HFFc6 (cell line): ENCODE measurements at places on chromosomes 6 and 20. TPM values are rescaled to one million over a fixed set of nuclear protein-coding genes. Genes with fewer than 3 reads are reported as not detected.

The MAS1 gene
- total RNA-seq, result not detected in 3 replicates

The HLA-A gene
- 126 to 154 TPM (median 135 TPM) in 3 replicates for total RNA-seq

The DTD1 gene
- total RNA-seq, result 60.5 and 72.8 TPM in 2 replicates

The KHDC1 gene
- total RNA-seq, result 5.2 to 7.7 TPM (median 6.2 TPM) in 3 replicates

The SLPI gene
- total RNA-seq, result not detected in 3 replicates

The HLA-DRB5 gene
- not detected in 3 replicates for total RNA-seq

The GPSM3 gene
- 4.2 to 8.7 TPM (median 5.2 TPM) in 3 replicates for total RNA-seq

The SLC26A8 gene
- not detected in 3 replicates for total RNA-seq

DNA sequence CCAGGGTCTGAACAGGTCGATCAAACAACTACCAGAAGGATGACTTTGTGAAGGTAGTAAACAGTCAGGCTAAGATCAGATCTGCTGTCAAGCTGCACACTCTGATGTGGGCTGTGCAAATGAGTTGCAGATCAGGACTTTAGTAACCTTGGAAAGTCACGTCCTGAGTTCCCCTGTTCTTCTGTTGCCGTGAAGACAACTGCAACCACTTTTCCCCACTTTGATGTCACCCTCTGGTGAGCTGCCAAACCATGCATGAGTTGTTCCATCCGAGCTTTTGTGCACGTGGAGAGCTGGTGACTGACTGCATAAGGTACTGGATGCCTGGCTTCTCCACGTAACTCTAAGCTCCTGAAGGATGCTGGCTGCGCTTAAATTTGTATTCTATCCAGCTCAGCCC lies 111.0 kb downstream of the CD83 start:
- no peak overlapping the region for H3K4me3 ChIP-seq
- H3K27ac ChIP-seq, result no peak overlapping the region
- peaks cover 11% of the 10 kb centered on the region for H3K4me1 ChIP-seq

GRCh38 chr6:55785273-55785672 lies 90.1 kb downstream of the BMP5 start:
- H3K36me3 ChIP-seq, result no peaks in the 10 kb centered on the region
- H3K4me1 ChIP-seq, result no peaks in the 10 kb centered on the region
- no peak overlapping the region for H3K27ac ChIP-seq
- H3K27me3 ChIP-seq, result peaks cover 1% of the 10 kb centered on the region; the same call in 1 of the 2 replicates

DNA sequence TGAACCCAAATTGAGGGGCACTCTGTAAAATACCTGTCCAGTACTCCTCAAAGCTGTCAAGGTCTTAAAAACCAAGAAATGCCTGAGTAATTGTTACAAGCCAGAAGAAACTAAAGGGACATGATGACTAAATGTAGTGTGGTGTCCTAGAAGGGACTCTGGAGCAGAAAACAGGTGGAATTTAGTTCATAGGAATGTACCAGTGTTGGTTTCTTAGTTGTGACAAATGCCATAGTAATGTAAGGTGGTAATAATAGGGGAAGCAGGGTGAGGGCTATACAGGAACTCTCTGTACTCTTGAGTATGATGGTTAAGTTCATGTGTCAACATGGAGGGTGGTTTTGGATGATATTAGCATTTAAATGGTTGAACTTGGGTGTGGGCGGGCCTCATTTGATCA lies 92.3 kb downstream of the CNBD2 start:
- no peak for DNase-seq
- H3K27ac ChIP-seq, result no peak overlapping the region
- H3K27me3 ChIP-seq, result no peaks in the 10 kb centered on the region

- H3K27me3 ChIP-seq, result peaks cover 2% of the 10 kb centered on the region; the same call in 1 of the 2 replicates
- no peaks in the 10 kb centered on the region for H3K36me3 ChIP-seq
- peaks cover 38% of the 10 kb centered on the region for H3K4me1 ChIP-seq
These were observed 89.8 kb upstream of the PRSS16 start for GRCh38 chr6:27157459-27158315.

GRCh38 chr6:53119772-53120409 lies 28.8 kb downstream of the GCM1 start:
- peaks cover 22% of the 10 kb centered on the region for H3K4me1 ChIP-seq
- no peak overlapping the region for H3K4me3 ChIP-seq
- H3K27me3 ChIP-seq, result peaks cover 9% of the 10 kb centered on the region
- no peaks in the 10 kb centered on the region; the same call in 1 of the 2 replicates for H3K36me3 ChIP-seq

GRCh38 chr6:169844946-169845345 lies 93.5 kb downstream of the ERMARD start:
- DNase-seq, result no peak
- H3K27me3 ChIP-seq, result peaks cover 6% of the 10 kb centered on the region
- no peaks in the 10 kb centered on the region for H3K4me1 ChIP-seq
- H3K36me3 ChIP-seq, result no peaks in the 10 kb centered on the region

GRCh38 chr20:37179683-37180524 lies 556 bp upstream of the MROH8 start:
- peak overlapping the region; percentile 89 for H3K4me3 ChIP-seq
- H3K4me1 ChIP-seq, result peaks cover 38% of the 10 kb centered on the region
- peak overlapping the region; percentile 99 for H3K27ac ChIP-seq
- peak; percentile 78 for DNase-seq
- H3K36me3 ChIP-seq, result peaks cover 20% of the 10 kb centered on the region

DNA sequence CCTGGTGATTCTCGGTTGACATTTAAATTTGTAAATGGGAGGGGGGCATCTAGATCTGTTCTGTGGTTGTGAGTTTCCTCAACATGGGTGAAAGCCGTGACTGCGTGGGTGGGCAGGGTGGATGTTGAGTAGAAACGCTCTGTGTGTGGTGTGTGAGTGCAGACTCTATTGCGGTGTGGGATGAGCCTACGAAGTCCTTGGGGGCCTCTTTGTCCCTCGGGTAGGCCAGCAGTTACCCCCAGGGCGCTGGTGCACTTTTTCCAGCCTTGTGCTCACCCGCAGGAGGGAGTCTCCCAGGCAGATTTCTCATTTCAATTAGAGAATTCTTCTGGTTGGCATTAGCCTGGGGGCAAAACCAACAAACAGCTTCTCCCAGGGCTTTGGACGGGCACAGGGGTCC lies 10.6 kb downstream of the TOX2 start:
- H3K4me3 ChIP-seq, result peak overlapping the region; percentile 31; the same call in 1 of the 2 replicates
- peaks cover 71% of the 10 kb centered on the region for H3K4me1 ChIP-seq
- H3K27me3 ChIP-seq, result no peaks in the 10 kb centered on the region
- H3K36me3 ChIP-seq, result no peaks in the 10 kb centered on the region; the same call in 1 of the 2 replicates
- DNase-seq, result no peak

- peaks cover 15% of the 10 kb centered on the region; the same call in 1 of the 2 replicates for H3K36me3 ChIP-seq
- no peaks in the 10 kb centered on the region for H3K27me3 ChIP-seq
- peaks cover 6% of the 10 kb centered on the region for H3K4me1 ChIP-seq
- H3K4me3 ChIP-seq, result no peak overlapping the region
These were observed 223.3 kb downstream of the TMEM242 start for GRCh38 chr6:157099912-157100593.

- H3K36me3 ChIP-seq, result no peaks in the 10 kb centered on the region
- DNase-seq, result no peak
- H3K27me3 ChIP-seq, result no peaks in the 10 kb centered on the region; the same call in 1 of the 2 replicates
- H3K27ac ChIP-seq, result no peak overlapping the region
- H3K4me3 ChIP-seq, result no peak overlapping the region
These were observed 230.1 kb upstream of the MOCS1 start for GRCh38 chr6:40164345-40164755.

DNA sequence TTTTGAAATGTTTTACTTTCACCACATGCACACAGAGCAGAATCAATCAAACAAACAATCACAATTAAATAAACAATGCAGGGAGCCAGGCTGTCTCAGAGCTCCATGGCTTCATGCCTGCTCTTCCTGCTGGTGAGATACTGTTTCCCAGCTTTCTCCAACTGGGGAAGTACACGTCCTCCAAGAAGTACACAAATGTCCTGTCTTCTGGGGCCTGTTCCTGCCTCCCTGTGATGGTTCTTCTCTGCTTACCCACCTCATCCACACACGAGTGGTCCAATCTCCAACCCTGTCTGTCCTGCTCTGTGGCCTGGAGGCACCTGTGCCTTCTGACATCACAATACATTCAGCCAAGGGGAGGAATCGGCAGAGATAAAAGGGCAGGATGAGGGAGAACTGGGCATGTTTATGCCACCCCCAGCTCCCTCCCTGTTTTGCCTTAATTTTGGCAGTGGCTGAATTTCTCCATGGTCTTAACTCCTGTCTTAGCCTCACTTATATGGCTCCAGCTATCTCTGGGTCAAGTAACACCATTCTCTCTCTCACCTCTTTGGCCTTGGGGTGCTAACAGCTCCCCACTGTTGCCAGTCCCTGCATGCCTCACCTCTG lies 25.3 kb upstream of the TTPAL start:
- no peaks in the 10 kb centered on the region for H3K4me1 ChIP-seq
- no peak for DNase-seq
- H3K4me3 ChIP-seq, result no peak overlapping the region
- H3K36me3 ChIP-seq, result no peaks in the 10 kb centered on the region
- H3K27ac ChIP-seq, result no peak overlapping the region

DNA sequence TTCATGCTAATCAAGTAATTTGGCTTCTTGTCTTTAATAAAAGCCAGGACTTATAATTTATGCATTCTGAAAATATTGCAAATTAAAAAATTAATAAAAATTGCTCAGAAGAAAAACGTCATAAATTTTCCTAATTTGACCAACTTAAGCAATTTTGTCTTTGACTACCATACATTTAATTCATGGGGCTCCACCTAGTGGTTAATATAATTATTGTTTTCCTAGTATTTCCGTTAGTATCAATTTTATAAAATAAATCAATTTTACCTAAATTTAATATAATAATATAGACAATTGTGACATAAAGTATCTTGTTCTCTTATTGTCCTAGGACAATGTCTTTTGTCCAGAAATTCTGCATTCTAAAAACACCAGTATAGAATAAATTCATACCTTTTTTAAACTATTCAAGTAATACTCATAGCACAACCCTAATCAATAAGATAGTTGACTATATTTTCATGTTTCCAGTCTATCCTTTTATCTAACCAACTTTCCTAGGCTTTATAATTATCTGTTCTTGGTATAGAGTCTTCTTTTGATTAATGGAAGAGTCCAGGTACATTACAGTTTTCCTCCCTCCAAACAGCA lies 319.9 kb downstream of the TRDN start:
- no peak overlapping the region for H3K4me3 ChIP-seq
- no peaks in the 10 kb centered on the region for H3K4me1 ChIP-seq
- no peaks in the 10 kb centered on the region for H3K36me3 ChIP-seq
- H3K27me3 ChIP-seq, result no peaks in the 10 kb centered on the region
- DNase-seq, result no peak
- H3K27ac ChIP-seq, result no peak overlapping the region

GRCh38 chr6:87243812-87244211 lies 78.6 kb upstream of the SMIM8 start:
- H3K4me1 ChIP-seq, result peaks cover 5% of the 10 kb centered on the region; the same call in 1 of the 2 replicates
- peaks cover 6% of the 10 kb centered on the region; the same call in 1 of the 2 replicates for H3K36me3 ChIP-seq
- no peaks in the 10 kb centered on the region for H3K27me3 ChIP-seq
- H3K27ac ChIP-seq, result no peak overlapping the region
- no peak for DNase-seq

DNA sequence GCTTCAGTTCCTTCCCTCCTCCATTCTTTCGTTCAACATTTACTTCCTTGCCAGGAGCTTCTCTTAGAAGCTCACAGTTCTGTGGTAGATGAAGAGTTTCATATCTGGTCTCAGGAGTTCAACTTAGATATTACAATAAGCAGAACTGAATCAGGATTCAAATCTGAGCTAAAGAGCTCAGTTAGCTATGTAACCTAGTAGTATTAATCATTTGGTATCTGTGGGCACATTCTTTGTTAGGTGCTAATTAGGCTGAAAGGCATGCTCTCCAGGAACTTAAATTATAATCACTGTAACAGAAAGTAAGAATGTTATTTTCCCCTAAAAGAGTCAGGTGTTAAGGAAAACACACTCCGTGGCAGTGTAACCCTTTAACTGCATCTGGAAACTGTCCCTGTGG lies 8.4 kb downstream of the ZNF76 start:
- H3K4me3 ChIP-seq, result no peak overlapping the region
- H3K4me1 ChIP-seq, result peaks cover 11% of the 10 kb centered on the region
- DNase-seq, result no peak
- no peak overlapping the region for H3K27ac ChIP-seq

DNA sequence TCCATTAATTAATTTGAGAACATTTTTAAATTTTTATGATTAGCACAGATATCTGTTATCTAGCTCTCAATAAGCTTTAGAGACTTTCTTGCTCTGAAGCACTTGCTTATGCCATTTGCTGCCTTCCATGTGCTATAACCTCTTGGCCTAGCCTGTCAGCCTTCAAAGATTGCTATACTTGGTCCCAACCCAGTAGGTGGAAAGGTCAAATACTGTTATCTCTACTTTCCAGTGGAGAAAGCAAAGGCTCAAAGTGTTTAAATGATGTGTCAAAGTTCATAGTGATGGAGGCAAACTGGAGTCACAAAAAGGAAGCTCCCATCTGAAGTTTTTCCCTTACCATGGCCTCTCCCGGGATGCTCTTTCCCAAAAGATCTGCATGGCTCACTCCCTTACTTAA lies 125.1 kb downstream of the PKHD1 start:
- H3K4me3 ChIP-seq, result no peak overlapping the region
- no peaks in the 10 kb centered on the region for H3K36me3 ChIP-seq
- H3K27ac ChIP-seq, result no peak overlapping the region
- H3K4me1 ChIP-seq, result no peaks in the 10 kb centered on the region
- DNase-seq, result no peak

DNA sequence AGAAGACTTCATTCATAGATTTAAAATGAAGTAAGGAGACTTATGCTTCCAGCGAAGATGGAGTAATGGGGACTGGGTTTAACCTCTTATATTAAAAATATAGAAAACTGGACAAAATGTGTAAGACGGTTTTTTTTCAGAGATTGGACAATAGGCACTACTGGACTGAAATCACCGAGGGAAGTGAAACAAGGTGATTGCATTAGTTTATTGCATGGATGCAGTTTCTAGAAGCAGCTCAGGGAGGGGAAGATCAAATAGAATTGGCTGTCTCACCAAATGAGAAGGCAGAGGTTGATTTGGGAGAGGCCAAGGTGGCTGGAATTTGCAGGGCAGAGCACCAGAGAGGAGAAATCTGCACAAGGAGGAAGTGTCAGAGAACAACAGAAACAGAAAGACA lies 162.6 kb downstream of the DNAH8 start:
- H3K27ac ChIP-seq, result no peak overlapping the region
- DNase-seq, result no peak
- H3K27me3 ChIP-seq, result peaks cover 2% of the 10 kb centered on the region
- H3K4me3 ChIP-seq, result no peak overlapping the region
- no peaks in the 10 kb centered on the region for H3K4me1 ChIP-seq

DNA sequence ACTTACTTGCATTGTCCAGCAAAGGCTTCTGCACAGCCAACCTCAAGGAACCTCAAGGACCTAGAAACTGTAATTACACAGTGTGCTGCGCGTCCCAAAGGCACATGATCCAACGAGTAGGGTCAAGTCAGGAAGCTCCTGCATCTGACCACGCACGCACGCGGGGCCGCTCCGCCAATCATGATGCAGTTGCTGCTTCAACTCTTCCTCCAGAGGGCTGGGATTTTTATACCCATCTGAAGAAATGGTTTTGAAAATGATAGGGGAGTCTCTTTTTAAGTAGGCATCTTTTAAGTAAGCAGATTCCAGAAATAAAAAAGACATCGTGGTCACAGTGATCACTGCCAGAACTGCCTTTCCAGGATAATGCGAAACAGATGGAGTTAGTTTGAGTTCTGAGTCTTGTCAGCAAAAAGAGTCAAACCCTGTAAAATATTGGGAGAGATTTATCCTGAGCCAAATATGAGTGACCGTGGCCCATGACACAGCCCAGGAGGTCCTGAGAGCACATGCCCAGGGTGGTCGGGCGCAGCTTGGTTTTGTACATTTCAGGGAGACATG lies 34.0 kb downstream of the KIF25 start:
- H3K27ac ChIP-seq, result peak overlapping the region; percentile 89
- H3K36me3 ChIP-seq, result no peaks in the 10 kb centered on the region
- peak; percentile 46 for DNase-seq
- peak overlapping the region; percentile 69 for H3K4me3 ChIP-seq
